ENCODE measurements at places on chromosomes 5 and 9.

GRCh38 chr9:124477211-124477647 lies 27.0 kb downstream of the ADGRD2 start:
- no peak for DNase-seq

DNA sequence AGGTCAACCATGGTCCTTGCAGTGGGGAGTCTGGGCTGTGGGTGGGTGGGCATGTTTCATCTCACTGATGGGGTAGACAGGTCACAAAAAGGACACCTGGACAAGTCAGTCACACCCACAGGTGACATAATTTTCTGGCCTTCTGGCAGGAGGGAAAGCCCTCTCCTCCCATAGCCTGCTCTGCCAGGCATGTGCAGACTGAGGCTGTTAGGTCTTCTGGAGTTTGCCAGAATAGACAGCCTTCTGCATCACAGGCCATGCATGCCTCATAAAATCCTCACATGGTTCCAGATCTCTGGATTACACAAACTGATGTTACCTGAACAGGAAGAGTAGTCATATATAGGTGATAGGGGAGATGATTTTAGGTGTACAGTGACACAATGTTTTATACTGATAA lies 49.1 kb downstream of the ARHGAP26 start:
- no peak for DNase-seq

- no peak for DNase-seq
Observed at GRCh38 chr5:64437496-64437895, 68.3 kb upstream of the RGS7BP start.

DNA sequence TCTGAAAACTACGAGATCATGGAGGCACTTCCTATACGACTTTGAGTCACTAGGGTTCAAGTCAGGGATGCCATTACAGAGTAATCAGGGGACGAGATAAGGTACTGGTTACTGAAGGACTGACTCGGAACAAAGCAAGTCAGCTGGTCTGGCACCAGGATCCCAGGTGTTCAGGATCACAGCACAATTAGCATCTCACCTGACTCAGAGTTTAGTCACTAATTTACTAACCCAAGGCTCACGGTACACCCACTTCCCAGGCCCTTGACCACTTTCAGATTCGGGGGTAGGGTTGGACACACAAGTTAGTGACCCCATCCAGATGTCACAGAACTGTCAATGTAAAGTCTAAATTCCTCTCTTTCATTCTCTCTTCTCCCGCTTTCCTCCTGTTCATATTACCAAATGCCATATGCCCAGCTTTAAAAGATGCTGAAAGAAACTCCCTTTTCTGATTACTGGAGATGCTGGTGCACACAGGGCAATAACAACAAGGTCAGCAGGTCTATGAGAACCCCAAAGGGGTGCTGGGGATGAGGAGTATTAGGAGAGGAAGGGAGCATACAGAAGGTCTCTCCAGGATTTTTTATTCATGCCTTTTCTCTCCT lies 657.8 kb downstream of the TLE1 start:
- DNase-seq: no peak
